ENCODE measurements at places on chromosomes 7 and 10. TPM values are rescaled to one million over a fixed set of nuclear protein-coding genes. Genes with fewer than 3 reads are reported as not detected.

DNA sequence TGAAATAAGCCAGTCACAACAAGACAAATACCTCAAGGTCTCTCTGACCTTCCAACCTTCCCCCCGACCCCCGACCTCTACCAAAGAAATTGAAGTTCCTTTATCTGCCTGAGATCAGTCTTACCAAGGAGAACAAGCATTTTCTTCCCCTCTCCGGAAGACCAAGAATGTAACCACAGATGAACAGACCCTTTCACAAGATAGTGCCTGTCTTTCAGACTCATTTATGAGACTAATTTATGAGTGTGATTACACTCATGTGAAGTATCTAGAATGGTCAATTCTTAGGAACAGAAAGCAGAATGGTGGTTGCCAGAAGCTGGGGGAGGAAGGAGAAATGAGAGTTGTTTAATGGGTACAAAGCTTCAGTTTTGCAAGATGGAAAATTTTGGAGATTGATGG, 108.9 kb upstream of the MKLN1 start:
- DNase-seq, result no peak

DNA sequence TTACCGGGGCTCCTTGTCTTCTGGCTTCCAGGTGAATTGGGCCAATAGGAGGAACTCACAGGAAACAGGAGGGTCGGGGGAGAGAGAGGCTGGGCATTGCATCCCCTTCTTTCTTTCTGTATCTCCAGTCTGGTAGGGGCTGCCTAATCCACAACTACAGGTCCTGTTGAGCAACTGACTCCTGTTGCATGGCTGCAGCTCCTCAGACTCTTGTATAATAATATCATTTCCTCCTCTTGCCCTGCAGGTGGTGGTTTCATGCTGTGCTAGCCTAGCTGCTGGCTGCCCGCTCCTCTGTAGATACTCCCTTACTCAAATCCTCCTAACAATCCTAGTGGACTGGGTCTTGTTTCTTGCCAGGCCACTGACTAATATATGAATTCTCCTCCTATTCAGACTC, 276.5 kb upstream of the SMIM30 start:
- no peak for DNase-seq

DNA sequence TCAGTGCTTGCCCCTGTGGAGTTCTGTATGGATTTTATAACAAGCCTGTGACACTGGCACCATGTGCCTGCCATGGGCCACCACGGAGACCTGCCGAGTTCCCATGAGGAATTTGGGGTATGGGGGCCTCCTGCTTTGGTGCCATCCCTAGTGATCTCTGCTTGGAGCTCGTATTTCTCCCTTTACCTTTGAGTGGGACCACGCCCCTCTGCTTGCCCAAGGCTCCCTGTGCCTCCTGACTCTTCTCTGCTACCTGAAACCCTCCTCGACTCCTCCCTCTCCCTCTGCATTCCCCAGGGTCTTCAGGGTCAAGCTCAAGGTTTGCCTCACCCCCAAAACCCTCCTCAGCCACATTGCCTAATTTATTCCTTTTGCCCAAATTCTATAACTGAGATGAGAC, 225.0 kb downstream of the BUB3 start:
- DNase-seq, result no peak

DNA sequence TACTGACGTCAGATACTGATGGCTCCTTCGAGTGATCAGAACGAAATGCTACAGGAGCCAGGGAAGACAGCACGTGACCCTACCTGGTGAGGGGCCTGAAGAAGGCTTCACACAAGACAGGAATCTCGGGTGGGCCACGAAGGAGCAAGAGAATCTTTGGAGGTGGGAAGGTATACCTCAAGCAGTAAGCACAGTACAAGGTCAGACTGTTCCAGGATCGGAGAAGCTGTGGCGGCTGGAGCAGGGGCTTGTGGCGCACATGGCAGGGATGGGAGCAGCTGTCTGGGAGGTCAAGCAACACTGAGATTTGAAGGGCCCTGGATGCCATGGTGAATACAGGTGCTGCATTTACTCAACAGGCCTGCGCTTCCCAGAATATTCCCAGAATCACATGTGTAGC, 45.4 kb downstream of the C10orf143 start:
- DNase-seq, result no peak

The CCDC3 gene
- total RNA-seq, result 0.14 TPM
